ENCODE measurements at places on chromosomes 4 and X.

DNA sequence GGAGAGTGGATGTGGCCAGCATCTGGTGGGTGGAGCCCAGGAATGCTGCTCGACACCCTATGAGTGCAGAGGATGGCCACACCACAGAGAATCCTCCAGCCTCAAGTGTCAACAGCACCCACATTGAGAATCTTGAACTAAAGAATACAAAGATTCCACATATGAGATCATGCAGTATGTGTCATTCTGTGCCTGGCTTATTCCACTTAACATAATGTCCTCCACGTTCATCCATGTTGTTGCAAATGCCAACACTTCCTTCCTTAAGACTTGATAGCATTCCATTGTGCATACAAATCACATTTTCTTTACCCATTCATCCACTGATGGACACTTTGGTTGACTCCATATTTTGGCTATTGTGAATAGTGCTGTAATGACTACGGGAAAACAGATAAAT lies 145.8 kb downstream of the PRKX start:
- DNase-seq, result no peak

GRCh38 chrX:41870719-41871151 lies 52.6 kb downstream of the CASK start:
- DNase-seq, result no peak

DNA sequence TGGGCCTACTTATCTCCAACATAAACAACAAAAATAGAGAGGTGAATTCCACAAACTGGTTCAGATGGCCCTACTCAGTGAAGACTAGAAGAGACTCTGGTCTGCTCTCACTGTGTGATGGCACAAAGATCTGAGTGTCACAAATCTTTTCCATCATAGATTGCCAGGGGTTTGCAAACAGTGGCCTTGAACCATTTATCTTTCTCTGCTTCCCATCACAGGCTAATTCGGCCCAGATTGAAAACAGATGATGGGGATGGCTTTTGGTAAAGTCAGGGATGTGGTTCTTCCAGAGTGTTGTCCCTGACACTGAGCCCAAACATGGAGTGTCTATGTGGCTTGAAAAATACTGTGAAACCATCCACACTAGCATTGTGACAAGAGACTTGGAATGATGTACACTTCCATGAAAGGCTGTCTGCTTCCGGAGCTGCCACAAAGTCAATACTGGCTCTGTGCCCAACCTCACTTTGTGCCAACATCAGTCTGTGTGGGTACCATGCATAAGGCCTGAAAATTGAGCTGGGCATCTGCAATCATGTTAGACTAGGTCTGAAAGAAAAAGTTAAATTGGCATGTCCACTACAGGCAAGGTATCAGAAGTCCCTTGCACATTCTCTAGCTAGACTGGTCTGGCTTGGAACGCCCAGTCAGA lies 25.2 kb upstream of the PLAC1 start:
- DNase-seq, result no peak

DNA sequence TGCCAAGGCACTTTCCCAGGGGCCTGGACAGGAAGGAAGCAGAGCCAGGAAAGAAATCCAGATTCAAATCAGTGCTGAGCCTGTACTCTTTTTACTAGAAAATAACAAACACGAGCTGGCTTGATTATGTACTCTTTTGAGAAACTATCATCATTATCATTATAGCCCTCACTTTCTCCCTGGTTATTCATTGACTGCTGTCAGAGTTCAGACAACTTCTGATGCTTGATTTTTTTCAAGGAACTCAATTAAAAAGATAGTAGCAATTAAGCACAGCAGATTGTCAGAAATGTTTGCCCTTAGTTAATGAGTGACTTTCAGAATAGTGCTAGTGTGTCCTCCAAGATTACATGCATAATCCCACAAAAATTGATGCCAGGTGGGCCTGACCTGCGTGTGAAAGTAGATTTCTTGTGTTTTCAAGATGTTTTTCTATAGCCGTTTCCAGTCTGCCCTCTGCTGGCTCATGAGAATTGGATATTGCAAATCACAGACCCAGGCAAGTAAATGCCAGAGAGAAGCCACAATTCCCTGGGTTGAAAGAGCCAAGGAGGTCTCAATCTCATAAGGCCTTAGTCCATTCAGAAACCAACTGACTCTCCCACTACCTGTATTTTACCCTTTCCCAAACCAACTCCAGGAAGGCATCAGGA lies 14.3 kb upstream of the PNPLA4 start:
- no peak for DNase-seq

- DNase-seq, result no peak
These were observed 261.5 kb upstream of the FTHL17 start for GRCh38 chrX:31333165-31333831.

- DNase-seq, result no peak
These were observed 6.3 kb upstream of the HSPA4L start for GRCh38 chr4:127775843-127776242.

DNA sequence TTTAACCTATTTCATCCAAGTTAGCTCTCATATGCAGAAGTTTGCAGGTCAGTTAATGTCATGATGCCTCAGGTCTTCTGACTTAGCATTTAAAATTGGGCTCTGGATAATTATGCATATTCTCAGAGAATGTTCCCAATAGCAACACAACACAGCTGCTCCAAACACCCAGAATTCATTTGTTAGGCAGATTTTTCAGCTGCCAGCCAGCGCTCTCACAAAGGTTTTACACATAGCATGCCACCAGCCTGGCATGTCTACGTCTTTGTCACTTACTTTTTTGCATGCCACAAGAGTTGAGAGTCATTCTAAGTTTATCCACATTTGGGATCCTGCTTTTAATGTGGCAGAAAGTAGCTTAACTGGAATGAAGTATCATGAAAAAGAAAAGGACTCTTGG lies 84.8 kb downstream of the LIMCH1 start:
- DNase-seq, result no peak

DNA sequence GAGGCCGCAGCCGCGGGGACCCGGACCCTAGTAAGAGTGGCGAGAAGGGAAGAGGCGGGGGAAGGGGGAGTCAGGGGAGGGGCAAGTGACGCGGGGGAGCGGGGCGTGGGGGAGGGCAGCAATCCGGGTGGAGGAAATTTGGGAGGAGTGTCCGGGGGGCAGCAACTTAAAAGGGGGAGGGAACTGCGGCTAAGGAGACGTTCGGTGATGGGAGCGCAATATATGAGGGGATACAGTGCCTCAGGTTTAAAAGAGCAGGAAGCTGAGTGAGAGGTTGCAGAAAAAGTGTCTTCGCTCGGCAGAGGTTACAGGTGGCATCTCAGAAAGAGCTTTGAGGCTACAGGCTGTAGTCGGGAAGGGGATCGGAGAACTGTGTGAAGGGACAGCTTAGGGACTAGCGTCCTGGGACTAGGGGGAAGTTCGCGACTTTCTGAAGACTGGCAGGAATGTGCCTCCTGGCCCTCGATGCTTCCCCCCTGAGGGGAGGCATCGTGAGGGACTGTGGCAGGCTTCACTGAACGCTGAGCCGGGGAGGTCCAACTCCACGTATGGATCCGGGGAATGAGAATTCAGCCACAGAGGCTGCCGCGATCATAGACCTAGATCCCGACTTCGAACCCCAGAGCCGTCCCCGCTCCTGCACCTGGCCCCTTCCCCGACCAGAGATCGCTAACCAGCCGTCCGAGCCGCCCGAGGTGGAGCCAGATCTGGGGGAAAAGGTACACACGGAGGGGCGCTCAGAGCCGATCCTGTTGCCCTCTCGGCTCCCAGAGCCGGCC lies 519 bp downstream of the FOXO4 start:
- peak; percentile 59 for DNase-seq

- DNase-seq, result no peak
These were observed 165.4 kb upstream of the LDB2 start for GRCh38 chr4:17063888-17064287.

- no peak for DNase-seq
These were observed 2.8 kb upstream of the AWAT1 start for GRCh38 chrX:70231666-70232065.

GRCh38 chrX:41352329-41352838 lies 18.4 kb downstream of the DDX3X start:
- no peak for DNase-seq

- DNase-seq, result no peak
These were observed 35.4 kb upstream of the ALG13 start for GRCh38 chrX:111645607-111646006.

DNA sequence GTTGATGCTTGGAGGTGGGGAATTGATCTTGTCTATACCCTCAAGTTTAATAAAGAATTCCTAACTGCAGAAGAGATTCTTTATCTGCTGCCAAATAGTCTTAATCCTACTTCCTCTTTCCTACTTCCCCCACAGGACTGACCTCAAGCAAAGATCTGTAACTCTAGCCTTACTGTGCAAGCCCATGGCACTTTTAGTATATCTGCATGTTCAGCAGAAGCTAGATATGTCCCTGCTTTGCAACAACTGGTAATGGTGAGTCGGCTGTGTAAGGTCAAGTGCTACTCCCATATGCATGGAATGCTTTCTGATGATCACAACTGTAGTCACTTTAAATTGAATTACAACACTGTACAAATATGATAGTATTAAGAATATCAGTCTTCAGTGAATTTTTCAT lies 26.3 kb upstream of the PDS5A start:
- no peak for DNase-seq

DNA sequence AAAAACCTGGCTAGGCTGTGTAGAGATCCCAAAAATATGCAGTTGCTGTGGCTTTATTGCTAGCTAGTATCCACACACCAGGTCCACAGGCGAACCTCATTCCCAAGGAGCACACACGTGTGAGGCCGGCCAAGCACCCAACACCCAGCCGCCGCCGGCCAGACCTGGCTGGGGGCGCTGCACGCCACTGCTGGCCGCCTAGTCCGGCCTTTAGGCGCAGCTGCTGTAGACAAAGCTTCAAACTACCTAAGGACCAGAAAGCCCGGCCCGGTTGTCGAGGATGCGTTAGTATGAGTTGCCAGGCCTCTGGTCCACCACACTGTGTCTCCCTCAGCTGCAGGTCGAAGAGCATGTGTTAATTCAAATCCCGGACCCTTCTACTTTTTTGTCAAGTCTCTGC lies 3.1 kb downstream of the POU3F4 start:
- no peak for DNase-seq

- peak; percentile 18 for DNase-seq
These were observed 20.4 kb upstream of the SEPSECS start for GRCh38 chr4:25180524-25181131.

- no peak for DNase-seq
These were observed 54.1 kb upstream of the IBSP start for GRCh38 chr4:87745064-87745807.

GRCh38 chrX:7190157-7190556 lies 42.2 kb upstream of the PUDP start:
- DNase-seq, result no peak

GRCh38 chrX:47637546-47638195 lies 7.9 kb upstream of the CFP start:
- DNase-seq, result no peak
